Activated CD4-positive, alpha-beta memory T cell treated with anti-CD3 and anti-CD28 coated beads for 36 hours (primary cell): ENCODE measurements at places on chromosomes 3 and 15. TPM values are rescaled to one million over a fixed set of nuclear protein-coding genes. Genes with fewer than 3 reads are reported as not detected.

ROPN1 gene
- not detected for total RNA-seq

GPR27 gene
- 1.3 TPM for total RNA-seq

RHCG gene
- not detected for total RNA-seq

PRTG gene
- not detected for total RNA-seq

PRR20G gene
- not detected for total RNA-seq

PLIN1 gene
- total RNA-seq: 0.17 TPM

DNA sequence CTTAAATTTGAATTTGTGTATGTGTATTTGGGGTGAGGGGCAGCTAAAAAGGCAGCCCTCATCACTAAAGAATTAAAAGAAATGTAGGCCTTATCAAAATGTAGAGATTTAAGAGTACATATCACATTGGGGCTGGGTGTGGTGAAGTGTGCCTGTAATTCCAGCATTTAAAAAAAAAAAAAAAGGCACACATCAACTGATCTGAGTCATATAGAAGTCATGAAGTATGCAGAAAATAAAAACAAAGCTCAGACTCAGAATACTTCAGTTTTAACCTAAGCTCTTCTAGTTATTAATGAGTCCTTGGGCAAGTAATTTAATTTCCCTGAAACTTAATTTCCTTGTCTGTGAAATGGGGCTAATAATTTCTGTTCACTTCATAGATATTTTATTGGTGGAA, 31.6 kb downstream of the SLC24A1 start:
- H3K4me1 ChIP-seq: peaks cover 9% of the 10 kb centered on the region
- DNase-seq: no peak
- H3K4me3 ChIP-seq: no peak overlapping the region
- peaks cover 17% of the 10 kb centered on the region for H3K36me3 ChIP-seq
- H3K27me3 ChIP-seq: no peaks in the 10 kb centered on the region

GRCh38 chr15:59017449-59017848, 30.0 kb downstream of the RNF111 start:
- peaks cover 15% of the 10 kb centered on the region for H3K4me1 ChIP-seq
- no peaks in the 10 kb centered on the region for H3K27me3 ChIP-seq
- no peak overlapping the region for H3K4me3 ChIP-seq
- no peak overlapping the region for H3K27ac ChIP-seq

- H3K4me3 ChIP-seq: no peak overlapping the region
- no peaks in the 10 kb centered on the region for H3K4me1 ChIP-seq
- no peaks in the 10 kb centered on the region for H3K36me3 ChIP-seq
- no peaks in the 10 kb centered on the region for H3K27me3 ChIP-seq
- DNase-seq: no peak
- H3K27ac ChIP-seq: no peak overlapping the region
These were observed 10.7 kb downstream of the AGTR1 start for GRCh38 chr3:148708409-148708808.

GRCh38 chr3:133038089-133038730, at the start of gene TMEM108:
TMEM108 (plus strand) TSS chr3:133038391.
- no peak within 1 kb of the TSS for H3K4me3 ChIP-seq
- no peaks in the 10 kb centered on the region for H3K36me3 ChIP-seq
- no peak within 1 kb of the TSS for H3K27ac ChIP-seq
- DNase-seq: peak; percentile 40

- peaks cover 13% of the 10 kb centered on the region for H3K4me1 ChIP-seq
- H3K36me3 ChIP-seq: no peaks in the 10 kb centered on the region
- H3K4me3 ChIP-seq: no peak overlapping the region
- peaks cover 5% of the 10 kb centered on the region for H3K27me3 ChIP-seq
- no peak for DNase-seq
These were observed 18.9 kb upstream of the SLC27A2 start for GRCh38 chr15:50162969-50163718.

DNA sequence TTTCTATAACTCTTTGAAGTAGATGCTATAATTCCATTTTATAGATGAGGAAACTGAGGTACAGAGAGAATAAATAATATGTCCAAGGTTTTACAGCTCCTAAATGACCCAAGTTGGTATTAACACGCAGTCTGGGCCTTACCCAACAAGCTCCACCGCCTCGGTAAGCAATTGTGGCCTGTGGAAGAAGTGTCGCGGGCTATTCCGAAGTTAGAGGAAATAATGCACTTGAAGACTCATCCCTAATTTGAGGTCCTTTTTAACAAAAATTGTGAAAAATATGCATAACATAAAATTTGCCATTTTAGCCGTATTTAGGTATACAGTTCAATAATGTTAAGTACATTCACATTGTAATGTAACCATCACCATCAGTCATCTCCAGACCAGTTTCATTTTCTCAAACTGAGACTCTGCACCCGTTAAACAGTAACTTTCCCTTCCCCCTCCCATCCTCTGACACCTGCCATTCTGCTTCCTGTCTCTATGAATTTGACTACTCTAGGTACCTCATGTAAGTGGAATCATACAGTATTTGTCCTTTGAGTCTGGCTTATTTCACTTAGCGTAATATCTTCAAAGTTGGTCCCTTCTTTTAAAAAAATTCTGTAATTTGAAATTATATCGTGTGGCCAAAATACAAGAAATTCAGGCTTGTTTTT, 18.2 kb downstream of the IDH3A start:
- DNase-seq: peak; percentile 66
- H3K4me3 ChIP-seq: no peak overlapping the region
- no peaks in the 10 kb centered on the region for H3K27me3 ChIP-seq
- peaks cover 20% of the 10 kb centered on the region for H3K4me1 ChIP-seq
- peaks cover 65% of the 10 kb centered on the region for H3K36me3 ChIP-seq

GRCh38 chr3:26205475-26205874, 415.6 kb downstream of the OXSM start:
- no peak overlapping the region for H3K4me3 ChIP-seq
- H3K27ac ChIP-seq: no peak overlapping the region
- no peaks in the 10 kb centered on the region for H3K4me1 ChIP-seq

DNA sequence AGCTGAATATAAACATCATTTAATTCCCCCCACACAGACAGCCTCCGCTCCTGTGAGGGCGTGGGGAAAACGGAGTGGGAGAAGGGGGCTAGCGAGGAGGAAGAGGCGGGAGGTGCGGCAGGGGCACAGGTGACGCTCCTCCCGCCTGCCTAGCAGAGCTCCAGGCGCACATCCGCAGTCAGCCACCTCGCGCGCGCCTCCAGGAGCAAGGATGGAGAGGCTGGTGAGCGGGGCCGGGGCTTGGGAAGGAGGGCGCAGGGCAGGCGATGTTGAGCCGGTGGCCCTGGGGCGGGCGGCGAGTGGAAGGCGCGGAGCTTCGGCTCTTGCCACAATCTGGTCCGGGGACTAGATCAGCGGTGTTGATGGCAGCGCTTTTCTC, at the start of gene CD200:
TSS of gene CD200 (plus strand) at position 155 of the 379 bp plus-strand sequence. CDS start at position 212, 57 bp downstream.
- peaks cover 46% of the 10 kb centered on the region for H3K4me1 ChIP-seq
- H3K27me3 ChIP-seq: no peaks in the 10 kb centered on the region
- H3K36me3 ChIP-seq: peaks cover 14% of the 10 kb centered on the region
- H3K27ac ChIP-seq: peak within 1 kb of the TSS; percentile 88
- peak within 1 kb of the TSS; percentile 87 for H3K4me3 ChIP-seq

GRCh38 chr15:67025719-67026609, 39.4 kb upstream of the SMAD3 start:
- no peak for DNase-seq
- H3K4me3 ChIP-seq: no peak overlapping the region
- peaks cover 5% of the 10 kb centered on the region for H3K27me3 ChIP-seq
- H3K4me1 ChIP-seq: peaks cover 33% of the 10 kb centered on the region

GRCh38 chr15:73753250-73754130, at the start of gene INSYN1:
INSYN1 (minus strand) TSS chr15:73753351; CDS start chr15:73751130, 2,221 bp downstream.
- no peaks in the 10 kb centered on the region for H3K36me3 ChIP-seq
- peaks cover 45% of the 10 kb centered on the region for H3K27me3 ChIP-seq
- peaks cover 3% of the 10 kb centered on the region for H3K4me1 ChIP-seq
- no peak within 1 kb of the TSS for H3K4me3 ChIP-seq
- DNase-seq: no peak

- H3K27me3 ChIP-seq: no peaks in the 10 kb centered on the region
- no peak overlapping the region for H3K4me3 ChIP-seq
- H3K4me1 ChIP-seq: peaks cover 16% of the 10 kb centered on the region
- DNase-seq: no peak
- H3K27ac ChIP-seq: no peak overlapping the region
These were observed 6.0 kb upstream of the TMEM87A start for GRCh38 chr15:42279234-42279723.
